ENCODE measurements at places on chromosomes 4 and X.

- DNase-seq = no peak
These were observed 34.2 kb upstream of the SLIT2 start for GRCh38 chr4:20217521-20217920.

GRCh38 chr4:84615355-84615754 lies 32.4 kb downstream of the CDS1 start:
- DNase-seq = no peak

DNA sequence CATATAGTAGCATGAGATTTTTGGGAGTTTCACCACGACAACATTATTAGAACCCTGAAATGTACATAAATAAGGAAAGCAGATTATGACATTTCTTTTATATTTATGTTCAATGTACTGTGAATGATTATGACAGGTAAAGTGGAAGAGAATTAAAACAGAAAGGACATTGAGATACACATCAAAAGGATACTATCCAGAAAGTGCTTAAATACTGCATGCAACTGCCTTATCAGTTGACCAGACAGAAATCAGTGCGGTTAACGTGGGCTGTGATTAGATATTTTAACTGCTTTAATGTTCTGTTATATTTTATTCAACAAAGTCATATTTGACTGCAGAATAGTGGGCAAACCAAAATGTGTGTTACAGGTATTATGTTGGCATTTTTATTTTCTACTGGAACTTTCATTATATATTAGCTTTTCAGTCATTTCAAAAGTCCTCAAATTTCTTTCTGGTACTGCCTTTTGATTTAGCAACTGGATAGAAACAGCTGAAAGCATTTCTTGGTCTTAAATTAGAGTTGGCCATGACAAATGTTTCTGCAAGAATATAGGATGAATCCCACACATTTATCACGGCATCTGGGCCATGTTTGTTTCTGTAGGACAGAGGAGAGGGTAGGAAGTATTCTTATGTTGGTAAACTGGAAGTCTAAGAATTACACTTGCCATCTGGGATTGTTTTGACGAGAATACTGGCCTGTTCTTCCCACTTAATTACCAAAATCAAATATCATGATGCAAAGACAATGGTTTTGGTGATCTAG lies 255.2 kb downstream of the SLC39A8 start:
- no peak for DNase-seq

- no peak for DNase-seq
These were observed 1.4 kb upstream of the PPID start for GRCh38 chr4:158724637-158725036.

DNA sequence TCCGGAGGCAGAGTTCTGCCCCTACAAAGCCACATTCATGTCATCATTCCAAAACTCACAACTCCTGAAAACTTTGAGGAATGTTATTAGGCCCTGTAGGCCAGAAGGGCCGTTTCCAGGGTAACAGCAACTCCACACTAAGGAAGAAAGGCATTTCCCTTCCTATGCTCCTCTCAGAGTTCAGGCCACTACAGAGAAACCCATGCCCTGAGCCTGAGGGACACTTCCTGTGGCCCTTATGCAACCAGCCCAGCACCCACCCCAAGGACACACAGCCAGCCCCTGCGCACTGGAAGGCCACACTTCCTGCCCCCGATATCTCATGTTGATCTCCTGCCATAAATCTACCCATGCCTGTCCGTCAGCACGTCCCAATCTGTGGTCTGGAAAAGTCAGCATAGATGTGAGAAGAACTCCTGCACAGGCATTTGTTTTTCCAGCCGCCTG lies 289.3 kb downstream of the BCOR start:
- no peak for DNase-seq

GRCh38 chr4:183080372-183081115 lies 18.5 kb upstream of the WWC2 start:
- no peak for DNase-seq

- no peak for DNase-seq
These were observed 107.5 kb downstream of the VSIG4 start for GRCh38 chrX:65932173-65933084.

DNA sequence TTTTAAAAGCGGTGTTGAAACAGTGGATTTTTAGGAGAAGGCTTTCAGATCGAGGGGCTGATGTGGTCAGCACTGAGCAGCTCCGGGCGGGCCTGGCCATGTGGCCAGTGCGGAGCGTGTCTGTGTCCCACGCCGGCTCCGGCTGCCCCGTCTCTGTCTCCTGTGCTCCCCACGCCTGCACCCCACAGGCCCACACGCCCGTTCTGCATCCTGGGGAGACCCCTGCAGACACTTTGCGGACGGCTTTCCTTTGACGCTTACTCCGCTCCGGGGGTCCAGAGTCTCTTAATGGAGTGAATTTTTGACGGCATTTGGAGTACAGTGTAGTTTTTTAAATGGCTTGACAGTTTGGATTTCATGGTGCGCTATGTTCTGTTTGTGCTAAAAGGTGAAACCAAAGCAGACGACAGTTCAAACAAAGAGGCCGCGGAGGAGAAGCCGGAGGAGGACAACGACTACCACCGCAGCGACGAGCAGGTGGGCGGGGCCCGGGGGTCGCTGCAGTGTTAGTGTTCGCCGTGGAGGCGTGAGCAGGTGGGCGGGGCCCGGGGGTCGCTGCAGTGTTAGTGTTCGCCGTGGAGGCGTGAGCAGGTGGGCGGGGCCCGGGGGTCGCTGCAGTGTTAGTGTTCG lies 38.7 kb downstream of the PCGF3 start:
- DNase-seq = no peak

GRCh38 chrX:421646-422391 lies 35.1 kb upstream of the PPP2R3B start:
- DNase-seq = no peak

GRCh38 chr4:915041-915474 lies 17.1 kb downstream of the GAK start:
- DNase-seq = peak; percentile 18

- DNase-seq = no peak
These were observed 670 bp downstream of the PAPSS1 start for GRCh38 chr4:107719207-107719921.

GRCh38 chr4:133960975-133961374 lies 240.6 kb downstream of the PABPC4L start:
- DNase-seq = no peak

- DNase-seq = no peak
These were observed 62.2 kb downstream of the ANXA3 start for GRCh38 chr4:78613522-78614321.

DNA sequence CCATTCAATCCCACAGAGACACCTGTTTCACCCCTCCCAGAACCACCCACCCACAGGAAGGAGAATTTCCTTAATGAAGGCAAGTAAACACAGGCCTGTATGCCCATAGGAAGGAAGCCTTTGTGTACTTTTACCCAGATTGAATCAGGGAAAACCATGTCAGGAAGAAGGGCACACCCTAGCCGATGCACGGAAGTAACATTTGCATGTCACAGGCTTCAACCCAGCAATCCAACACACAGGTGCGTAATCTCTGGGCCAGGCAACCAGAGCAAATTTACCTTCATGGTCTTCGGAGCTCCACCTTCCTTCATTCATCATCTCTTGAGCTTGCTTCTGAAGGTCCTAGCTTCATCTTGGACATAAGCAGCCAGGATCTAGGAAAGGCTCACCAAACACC lies 206.3 kb downstream of the SHROOM3 start:
- no peak for DNase-seq

- no peak for DNase-seq
These were observed 85.0 kb upstream of the TENT5D start for GRCh38 chrX:80335062-80335830.

DNA sequence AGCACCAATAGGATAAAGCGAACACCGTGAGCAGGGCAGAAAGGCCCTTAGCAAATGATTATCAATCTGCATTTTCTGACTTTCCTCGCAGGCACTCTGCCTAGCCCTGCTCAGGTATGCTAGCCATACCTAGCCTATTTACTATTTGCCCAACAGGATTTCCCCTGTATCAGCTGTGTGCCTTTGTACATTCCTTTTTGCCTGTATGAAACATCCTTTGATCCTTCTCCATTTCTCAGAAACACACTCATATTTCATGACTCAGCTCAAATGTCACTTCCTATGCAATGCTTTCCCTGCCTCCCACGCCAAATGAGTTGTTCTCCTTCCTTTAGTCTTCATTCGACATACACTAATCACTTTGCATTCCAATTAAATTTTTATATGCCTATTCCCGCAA lies 37.2 kb downstream of the PCDH7 start:
- DNase-seq = no peak

- DNase-seq = no peak
These were observed 2025.2 kb downstream of the PCDH7 start for GRCh38 chr4:32745351-32745750.

GRCh38 chrX:143336261-143336660 lies 181.0 kb downstream of the SPANXN3 start:
- no peak for DNase-seq

DNA sequence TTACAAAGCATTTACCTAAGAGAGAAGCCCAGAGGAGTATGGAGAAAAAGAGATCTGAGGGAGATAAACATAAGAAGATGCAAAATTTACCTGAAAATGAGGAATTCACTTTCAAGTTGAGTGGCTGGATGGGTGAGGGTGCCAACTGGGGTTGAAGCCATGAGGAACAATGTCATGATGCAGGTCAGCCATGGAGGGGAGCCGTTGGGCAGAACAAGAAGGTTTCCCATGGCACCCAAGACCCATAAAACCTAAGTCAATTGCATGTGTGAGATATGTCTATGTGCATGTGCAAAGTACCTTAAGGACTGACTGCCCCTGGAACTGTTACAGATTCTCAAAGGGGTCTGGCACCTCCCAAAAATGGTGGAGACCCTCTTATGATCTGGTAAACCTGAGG lies 46.6 kb upstream of the PRRG1 start:
- DNase-seq = no peak

DNA sequence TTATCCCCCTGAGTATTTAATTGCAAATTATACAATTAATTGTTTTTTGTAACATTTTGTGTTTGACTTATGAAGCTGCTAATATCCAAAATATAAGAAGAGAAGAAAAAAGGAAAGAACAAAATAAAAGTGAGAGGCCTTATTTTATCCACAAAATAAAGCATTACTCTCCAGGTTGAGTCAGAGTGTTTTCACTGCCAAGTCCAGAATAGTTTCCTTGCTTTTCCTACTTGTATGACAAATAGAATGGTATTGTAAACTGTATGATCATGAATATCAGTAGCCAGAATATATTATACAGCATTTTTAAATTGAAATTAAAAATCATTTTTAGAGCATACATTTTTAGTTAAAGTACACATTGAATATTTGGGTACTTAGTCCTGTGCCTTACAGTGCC lies 237.8 kb downstream of the NDST4 start:
- DNase-seq = no peak

GRCh38 chrX:25275159-25275558 lies 259.4 kb upstream of the ARX start:
- DNase-seq = no peak

- DNase-seq = no peak
These were observed 262.1 kb upstream of the NR3C2 start for GRCh38 chr4:148704291-148704690.

- no peak for DNase-seq
These were observed 49.9 kb downstream of the DOCK11 start for GRCh38 chrX:118545510-118545909.

DNA sequence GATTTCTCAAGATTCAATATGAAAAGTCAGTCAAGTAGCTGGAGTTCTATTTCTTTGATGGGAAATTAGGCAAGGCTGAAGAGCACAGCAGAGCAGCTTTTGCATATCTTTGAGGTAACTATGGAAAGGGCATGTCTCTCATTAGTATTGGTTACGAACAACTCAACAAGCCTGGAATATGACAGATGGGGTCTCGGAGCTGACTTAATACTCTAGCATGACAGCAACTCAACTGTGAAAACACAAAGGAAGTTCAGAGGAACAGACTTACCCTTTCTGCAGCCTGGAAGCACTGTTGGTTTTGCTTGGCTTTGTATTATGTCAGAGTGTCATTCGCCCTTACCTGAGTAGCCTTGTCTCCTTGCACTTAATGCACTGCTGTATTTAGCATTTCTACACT lies 79.9 kb upstream of the AADAT start:
- DNase-seq = no peak

DNA sequence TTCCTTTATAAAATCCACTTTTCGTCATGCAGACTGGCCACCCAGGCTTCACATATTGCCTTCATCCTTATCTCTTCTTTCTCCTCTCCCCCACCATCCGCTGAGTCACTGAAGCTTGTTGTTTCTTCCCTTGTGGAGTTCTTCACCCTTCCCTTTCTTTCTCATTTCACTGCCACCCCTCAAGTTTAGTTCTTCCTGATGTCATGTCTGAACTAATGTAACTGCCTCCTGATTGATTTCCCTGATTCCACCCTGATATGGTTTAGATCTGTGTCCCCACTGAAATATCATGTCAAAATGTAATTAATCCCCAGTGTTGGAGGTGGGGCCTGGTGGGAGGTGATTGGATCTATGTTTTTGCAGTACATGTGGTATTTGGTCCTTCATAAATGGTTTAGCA lies 151.4 kb downstream of the CPEB2 start:
- no peak for DNase-seq

GRCh38 chrX:48573690-48574269 lies 504 bp upstream of the RBM3 start:
- no peak for DNase-seq

DNA sequence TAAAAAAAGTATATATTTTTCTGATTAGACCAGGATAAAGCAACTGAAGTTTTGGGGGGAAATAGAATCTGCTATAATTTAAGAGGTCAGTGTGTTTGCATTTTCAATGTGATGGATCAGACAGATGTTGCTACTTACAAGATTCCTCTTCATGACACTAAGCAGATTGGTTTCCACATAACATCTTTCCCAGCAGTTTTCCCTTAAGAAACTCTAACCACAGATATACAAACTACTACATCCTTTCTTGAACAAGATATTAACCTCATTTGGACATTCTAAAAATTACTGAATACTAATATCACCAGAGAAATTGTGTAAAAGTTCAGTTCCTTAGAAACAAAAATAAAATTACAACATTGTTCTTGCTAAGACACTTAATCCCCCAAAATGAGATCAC lies 106.7 kb upstream of the GUCY1A1 start:
- no peak for DNase-seq

DNA sequence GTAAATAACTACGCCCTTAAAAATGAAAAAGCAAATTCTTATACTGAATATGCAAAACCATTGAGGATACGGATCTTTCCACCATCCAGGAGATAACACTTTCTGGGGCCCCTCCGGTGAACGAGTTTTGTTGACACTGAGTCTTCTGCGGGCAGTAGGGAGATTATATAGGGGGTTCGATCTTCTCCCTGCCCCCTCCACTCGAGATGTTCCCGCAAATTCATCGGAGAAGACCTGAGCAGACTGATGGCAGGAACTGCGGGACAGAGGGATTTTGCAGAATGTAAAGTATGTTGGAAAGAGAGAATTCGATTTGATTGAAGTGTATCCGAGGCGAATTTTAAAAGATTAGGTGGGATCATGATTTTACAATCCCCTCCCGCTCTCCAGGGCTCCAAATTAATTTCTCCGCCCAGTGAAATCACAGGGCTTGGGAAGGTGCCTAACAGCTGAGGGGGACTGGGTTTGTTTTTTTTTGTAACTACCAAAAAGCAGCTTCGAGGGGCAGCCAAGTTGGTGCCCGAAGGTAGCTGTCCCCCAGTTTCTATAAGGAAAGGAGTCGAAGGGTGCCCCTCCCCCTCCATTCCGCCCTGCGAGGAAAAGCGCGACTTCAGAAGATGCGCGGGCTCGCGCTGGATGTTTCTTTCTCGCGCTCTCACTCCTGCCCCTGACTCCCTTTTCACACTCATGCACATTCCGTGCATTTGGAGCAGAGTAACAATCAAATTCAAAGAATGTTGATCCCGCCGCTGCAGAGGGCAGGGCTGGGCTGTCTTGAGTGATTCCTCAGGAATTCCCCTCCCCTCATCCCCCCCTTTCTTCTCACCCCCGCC lies 1.2 kb downstream of the TMEM255A start:
- no peak for DNase-seq

GRCh38 chr4:73817341-73817740 lies 19.1 kb upstream of the CXCL6 start:
- no peak for DNase-seq
